ENCODE measurements at places on chromosomes 5 and 9.
A peak's percentile ranks its signal among the peaks of the same experiment; 100 is the strongest.

DNA sequence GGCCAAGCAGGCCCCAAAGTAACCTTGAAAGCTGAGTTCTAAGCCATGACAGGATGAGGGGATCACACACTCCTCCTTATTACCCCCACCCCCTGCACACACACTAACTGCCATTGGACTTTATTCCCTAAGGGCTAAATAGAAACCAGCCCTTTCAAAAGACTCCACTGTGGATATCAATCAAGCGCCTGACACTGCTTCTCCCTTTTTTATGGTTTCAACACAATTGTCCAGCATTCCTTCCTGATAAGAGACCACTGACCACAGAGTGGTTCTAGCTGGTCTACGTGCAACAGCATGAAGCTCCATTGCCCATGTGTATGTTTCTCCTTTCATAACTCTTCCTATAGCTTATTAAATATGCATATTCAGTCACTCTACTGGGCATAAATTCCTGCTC is 34.7 kb downstream of the PAEP start:
- DNase-seq: no peak

- peak; percentile 62 for DNase-seq
These were observed 118.8 kb downstream of the CDC42SE2 start for GRCh38 chr5:131382407-131383395.

DNA sequence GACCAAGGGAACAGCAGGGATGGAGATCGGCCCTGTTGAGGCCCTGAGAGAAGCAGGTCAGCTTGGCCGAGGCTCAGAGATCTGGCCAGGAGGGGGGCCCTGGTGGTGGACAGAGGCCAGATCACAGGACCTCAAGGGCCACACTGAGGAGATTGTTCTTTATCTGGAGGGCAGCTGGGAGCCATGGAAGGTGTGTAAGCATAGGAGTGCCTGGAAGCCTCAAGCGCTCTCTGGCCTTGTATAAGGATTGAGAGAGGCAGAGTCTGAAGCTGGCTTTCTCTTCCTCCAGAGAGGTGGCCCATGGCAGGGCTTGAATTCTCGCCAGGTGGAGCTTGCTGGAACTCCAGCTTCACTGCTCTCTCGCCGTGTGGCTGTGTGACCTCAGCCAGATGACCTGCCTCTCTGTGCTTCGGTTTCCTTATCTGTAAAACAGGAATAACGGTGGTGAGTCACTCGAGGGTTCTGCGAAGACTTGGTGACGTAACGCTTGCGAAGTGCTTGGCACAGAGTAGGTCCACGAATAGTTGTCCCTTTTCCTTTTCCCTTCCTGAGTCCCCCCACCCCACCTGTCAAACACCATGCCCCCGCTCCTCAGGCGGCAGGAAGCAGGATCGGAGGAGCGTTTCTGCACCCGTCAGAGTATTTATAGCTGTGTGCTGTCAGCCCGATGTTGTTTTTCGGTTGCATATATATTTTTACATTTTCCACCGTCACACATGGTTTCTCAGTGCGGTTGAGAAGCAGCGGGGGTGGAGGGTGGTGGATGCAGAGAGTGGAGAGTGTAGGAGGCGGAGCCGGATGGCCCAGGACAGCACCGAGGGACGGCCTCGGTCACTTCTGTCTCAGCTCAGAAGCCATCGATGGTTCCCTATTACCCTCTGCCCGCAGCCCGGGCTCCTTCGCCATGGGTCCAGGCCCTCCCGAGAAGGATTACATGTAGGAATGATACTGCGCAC is 17.0 kb upstream of the CRB2 start:
- peak; percentile 87 for DNase-seq

GRCh38 chr5:6206501-6206900 is 171.8 kb downstream of the MED10 start:
- no peak for DNase-seq

DNA sequence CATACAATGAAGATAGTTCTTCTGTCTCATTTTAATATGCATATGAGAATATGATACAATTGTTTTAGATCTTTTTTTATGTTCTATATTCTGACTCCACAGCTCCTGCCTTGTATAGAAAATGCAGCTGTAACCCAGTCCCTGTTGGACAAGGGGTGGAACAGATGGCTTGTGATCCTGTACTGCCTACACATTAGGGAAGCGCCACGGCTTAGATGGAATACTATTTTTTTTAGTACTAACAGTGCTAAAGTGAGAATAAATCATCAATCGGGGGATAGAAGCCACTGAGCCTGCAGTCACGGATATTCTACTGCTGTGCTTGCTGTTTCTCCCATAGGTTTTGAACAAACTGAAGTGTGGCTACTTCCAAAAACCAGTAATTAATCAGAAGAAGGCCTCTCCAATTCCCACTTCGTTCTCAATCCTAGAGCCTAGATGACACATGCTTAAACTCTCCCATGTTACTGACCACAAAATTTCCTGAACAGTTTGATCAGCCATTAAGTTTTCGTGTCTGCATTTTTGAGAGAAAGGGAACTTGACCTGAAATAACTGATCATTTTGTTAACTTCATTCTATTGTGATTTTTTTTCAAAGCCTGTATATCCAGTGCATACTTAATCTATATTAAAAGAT is 150.3 kb downstream of the CDH18 start:
- DNase-seq: no peak

DNA sequence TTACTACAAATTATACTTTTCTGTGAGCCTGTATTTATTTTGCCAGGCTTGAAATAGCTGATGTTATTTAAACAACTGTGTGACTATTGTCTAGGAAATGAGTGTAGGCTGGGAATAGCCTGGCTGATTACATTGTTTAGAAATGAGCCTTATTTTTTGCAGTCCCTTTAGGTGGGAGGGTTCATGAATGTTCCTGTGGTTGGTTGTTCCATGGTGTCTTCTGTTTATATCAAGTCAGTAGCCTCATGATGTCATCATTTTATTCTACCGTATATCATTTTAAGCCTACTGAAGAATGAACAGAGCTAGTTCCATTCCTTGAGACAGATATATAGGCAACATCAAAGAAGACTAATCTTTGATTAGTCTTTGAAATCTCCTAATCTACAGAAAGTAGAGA is 53.1 kb downstream of the MAP1B start:
- DNase-seq: no peak

GRCh38 chr5:91140657-91141056 is 242.5 kb downstream of the ARRDC3 start:
- no peak for DNase-seq

GRCh38 chr9:90165281-90165680 is 477.3 kb downstream of the DIRAS2 start:
- DNase-seq: no peak

GRCh38 chr9:86500031-86500430 is 145.8 kb upstream of the TUT7 start:
- DNase-seq: no peak

DNA sequence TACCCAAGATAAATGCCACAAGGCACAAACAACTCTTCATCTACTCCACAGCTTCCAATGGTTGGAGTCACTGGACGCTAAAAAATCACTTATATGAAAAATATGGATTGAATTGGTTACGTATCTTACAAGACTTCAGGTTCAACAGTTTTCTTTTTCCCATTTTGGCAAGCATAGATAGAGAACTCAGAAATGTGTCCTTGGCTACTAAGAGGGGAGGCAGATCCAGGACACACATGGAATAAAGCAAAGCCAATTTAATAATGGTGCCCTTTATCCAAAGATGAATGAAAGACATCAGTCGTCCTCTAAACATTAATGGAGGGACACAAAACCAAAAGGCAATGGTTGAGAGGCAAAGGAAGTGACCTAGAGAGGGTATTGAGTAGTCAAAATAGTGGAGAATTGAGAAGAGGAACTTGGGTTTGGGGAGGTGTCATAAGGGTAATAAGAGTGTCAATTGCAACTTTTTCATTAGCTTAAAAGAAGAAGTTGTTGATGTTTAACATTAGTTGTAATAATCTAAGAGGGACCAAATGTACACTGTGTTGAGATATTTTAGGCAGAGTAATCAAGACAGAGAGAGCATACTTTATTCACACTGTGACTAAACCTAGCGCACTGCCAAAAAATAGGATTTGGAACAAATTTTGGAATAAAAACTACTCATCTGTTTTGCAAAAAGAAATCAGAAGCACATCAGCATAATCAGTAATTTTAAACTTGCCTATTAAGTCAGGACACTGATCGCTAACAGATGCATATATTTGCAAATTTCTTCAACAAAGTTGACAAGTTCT is 308.2 kb downstream of the ARL15 start:
- peak; percentile 33 for DNase-seq

DNA sequence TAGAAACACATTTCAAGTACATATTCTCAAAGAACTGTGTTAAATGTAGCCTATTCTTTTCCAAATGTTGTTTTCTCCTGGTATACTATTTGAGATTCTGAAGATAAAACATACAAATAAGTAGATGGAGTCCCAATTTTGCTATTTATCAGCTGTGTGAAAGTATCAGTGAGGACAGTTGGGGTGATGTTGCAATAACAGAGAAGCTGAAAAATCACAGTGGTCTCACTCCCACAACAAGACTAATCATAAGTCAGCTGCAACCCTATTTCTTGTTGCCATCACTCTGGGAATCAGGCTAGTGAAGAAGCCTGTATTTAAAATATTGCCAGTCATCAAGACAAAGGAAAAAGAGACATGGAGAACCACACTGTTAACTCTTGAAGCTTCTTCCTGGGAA is 25.9 kb upstream of the LURAP1L start:
- no peak for DNase-seq

DNA sequence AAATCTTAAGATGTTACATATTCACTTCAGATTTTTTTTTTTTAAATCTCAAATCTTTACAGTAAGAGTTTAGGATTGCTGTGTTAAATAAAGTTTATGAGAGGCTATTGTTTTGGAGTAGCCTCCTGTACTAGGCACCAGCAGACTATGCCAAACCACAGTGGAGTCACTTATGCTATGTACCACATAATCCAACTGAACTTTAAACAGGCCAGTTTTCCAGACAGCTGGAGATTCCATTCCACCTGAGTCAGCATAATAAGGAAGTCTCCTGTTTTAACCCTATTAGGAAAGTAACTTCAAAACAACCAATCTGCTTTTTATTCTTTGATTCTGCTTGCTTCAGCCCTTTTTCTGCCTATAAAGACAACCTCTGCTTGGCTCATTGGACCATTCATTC is 205.2 kb downstream of the CSNK1G3 start:
- DNase-seq: no peak

- peak; percentile 41 for DNase-seq
These were observed 6.2 kb upstream of the ERGIC1 start for GRCh38 chr5:172827841-172828240.

DNA sequence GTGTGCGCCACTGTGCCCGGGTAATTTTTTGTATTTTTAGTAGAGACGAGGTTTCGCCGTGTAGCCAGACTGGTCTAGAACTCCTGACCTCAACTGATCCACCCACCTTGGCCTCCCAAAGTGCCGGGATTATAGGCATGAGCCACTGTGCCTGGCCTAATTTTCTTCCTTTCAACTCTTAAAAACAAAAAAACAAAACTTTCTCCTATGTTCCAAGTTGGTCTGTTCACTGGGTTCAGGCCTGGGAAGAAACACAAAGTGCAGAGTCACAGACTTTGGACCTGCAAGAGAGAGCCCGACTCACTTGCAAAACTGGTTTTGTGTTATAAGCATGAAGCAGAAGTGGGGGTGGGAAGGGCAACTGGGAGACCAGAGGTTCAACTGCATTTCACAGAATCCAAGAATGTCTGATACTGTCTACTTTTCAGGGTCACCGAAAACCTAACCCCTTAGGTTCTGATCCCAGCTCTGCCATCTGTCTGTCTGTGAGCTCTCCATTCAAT is 5.2 kb upstream of the HDHD3 start:
- no peak for DNase-seq

GRCh38 chr5:178349075-178349511 is 116.5 kb upstream of the PHYKPL start:
- DNase-seq: no peak

- DNase-seq: no peak
These were observed 208.0 kb downstream of the NR3C1 start for GRCh38 chr5:143195491-143195890.

- DNase-seq: no peak
These were observed 55.2 kb upstream of the PDE8B start for GRCh38 chr5:77155179-77155785.

- no peak for DNase-seq
These were observed 212.1 kb upstream of the NUDT12 start for GRCh38 chr5:103774721-103775120.

DNA sequence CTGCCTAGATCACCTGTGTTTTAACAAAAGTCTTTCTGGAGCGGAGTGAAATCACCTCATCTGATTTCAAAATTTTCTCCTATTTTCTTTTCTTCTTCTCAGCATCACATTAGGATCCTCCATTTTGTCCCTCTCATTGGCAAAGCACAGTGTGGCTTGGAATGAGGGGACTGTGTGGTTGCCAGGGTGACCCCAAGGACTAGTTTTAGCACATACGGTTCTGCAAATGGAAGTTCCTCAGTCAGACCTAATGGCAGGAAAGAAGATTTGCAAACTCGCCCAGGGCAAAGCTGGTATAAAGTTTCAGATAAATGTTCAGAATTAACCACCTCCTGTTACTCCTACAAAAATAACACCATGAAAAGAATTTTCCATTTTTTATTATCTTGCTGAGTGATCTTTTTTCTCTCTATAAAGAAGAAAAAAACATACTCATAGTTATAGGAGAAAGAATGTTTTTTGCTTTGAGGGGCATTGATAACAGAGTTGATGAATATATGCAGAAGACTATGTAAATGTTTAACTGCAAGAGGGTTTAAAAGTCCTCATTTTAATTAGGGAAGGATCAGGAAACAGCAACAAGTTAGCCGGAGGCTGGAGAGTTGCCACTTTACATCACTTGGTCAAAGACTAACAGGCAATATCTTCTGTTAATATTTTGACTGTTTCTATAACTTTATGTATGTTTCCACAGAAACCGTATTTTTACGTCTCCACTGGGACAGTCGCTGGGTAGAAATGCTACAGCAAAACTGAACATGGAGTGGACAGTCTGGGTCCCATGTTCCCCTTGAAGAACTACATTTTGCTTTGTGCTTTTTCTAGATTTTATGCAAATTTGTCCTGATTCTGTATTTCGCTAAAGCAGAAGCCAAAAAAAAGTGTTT is 257.8 kb downstream of the NR2F1-AS1 start:
- DNase-seq: no peak

DNA sequence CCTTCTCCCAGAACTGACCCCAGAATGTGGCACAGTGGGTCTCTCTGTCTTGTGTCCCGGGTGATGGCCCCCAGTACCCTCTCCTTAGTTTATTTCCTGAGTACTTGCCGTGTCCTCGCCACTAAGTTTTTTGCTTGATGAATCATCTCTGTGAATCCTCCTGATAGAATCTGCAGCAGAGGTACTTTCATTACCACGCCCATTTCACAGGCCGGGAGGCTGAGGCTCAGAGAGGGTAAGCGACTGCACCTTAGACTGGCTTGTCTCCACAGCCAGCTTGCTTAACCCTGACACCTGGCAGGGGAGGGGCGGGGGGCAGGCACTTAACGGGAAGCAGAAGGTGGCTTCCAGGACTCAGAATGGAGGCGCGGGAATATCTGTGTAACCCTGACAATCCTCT is 7.9 kb upstream of the IER5L start:
- no peak for DNase-seq

DNA sequence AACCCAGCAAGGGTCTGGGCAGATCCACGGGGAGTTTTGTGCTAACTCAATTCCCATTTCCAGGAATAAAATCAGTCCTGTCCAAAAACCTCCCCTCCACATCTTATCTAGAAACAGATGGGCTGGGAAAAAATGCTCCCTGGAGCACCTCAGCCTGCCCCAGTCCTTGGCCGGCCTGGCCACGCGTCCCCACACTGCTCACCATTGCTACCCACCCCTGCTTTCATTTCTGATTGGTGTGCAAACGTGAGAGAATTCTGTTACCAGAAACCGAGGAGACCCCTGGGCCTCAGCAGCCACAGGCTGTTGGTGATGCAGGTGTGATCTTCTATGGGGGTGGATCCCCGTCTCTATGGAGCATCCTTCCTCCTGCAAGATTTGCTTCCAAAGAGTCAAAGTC is 38.0 kb upstream of the OLFM1 start:
- no peak for DNase-seq

All from suppressor macrophage treated with lipopolysaccharide for 4 hours (primary cell).